ENCODE measurements at places on chromosomes 6 and 20.

GRCh38 chr6:41186031-41186562 is 14.9 kb downstream of the TREML2 start:
- no peak for ATAC-seq

GRCh38 chr6:130076512-130076911 is 58.1 kb downstream of the L3MBTL3 start:
- ATAC-seq, result no peak

DNA sequence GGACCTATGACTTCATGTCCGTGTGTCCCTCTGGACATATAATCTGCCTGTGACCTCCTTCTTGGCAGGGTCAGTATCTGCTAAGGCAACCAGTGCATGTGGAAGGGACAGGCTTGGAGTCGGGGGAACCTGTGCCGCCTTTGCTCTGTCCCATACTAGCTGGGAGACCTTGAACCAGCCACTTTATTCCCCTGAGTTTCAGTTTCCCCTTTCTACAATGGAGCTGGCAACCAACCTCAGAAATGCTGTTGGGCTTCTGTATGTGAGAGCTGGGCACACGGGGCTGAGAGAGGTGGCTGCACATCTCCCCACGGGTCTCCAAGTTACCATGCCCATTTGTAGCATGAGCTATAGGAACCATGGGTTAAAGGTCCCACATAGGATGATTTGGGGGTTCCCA is 53.8 kb downstream of the CD40 start:
- no peak for ATAC-seq

DNA sequence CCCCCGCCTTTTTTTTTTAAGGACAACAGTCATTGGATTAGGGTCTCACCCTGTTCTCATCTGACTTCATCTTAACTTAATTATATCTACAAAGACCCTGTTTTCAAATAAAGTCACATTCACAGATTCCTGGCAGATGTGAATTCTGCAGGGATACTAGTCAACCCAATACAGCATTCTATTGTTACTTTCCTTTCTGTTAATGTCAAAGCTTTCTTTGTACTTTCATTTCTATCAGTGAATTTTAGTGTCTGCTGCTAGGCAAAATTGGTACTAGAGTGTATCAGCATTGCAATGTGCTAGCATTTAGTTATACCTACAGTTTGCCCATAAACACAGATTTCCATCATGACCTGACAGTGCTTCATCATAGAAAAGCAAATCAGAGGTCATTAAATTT is 281.9 kb downstream of the CDKAL1 start:
- ATAC-seq, result no peak

Data from gastroesophageal sphincter (tissue), 4 donors.